Effector memory CD8-positive, alpha-beta T cell (primary cell): ENCODE measurements at places on chromosomes 2 and 18.

GRCh38 chr18:77039196-77040130 is 93.1 kb downstream of the MBP start:
- DNase-seq: no peak

DNA sequence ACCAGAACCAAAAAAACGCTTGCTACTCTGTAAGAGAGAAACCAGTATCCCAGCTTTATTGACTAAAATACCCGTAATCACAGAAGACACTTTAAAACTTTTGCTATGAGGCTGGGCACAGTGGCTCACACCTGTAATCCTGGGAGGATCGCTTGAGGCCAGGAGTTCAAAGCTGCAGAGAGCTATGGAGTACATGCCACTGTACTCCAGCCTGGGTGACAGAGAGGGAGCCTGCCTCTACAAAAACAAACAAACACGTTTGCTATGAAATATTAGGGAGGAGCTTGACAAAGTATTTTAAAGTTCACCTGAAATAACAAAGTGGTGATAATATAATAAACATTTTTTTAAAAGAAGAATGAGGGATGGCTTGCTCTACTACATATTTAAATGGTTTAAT is 28.5 kb upstream of the RIOK3 start:
- no peak for DNase-seq

DNA sequence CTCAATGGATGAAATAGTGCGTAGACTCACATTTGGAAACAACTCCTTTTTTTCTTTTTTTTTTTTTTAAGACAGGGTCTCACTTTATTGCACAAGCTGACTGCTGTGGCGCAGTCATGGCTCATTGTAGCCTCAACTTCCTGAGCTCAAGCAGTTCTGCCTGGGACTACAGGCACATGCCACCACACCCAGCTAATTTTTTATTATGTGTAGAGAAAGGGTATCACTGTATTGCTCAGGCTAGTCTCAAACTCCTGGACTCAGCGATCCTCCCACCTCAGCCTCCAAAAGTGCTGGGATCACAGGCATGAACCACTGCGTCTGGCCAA is 17.4 kb downstream of the HAT1 start:
- no peak for DNase-seq

DNA sequence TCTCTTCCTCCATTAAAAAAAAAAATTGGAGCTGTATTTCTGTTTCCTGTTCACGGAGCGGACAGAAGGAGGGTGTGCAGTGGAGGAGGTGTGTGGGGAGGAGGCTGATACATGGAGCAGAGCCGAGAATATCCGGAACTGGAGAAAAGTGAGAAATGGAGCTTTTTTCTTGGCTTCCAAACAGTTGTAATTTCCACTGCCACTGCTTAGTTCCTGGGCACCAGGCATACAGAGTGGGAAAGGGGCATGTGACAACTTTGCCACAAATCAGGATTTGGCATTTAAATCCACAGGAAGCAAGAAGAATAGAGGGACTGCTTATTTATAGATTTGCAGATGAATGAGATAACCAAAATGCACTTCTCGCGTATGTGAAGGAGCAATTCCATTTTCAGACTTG is 71.2 kb downstream of the BCL11A start:
- no peak for DNase-seq

GRCh38 chr2:120673571-120674061 is 62.1 kb upstream of the GLI2 start:
- DNase-seq: no peak

DNA sequence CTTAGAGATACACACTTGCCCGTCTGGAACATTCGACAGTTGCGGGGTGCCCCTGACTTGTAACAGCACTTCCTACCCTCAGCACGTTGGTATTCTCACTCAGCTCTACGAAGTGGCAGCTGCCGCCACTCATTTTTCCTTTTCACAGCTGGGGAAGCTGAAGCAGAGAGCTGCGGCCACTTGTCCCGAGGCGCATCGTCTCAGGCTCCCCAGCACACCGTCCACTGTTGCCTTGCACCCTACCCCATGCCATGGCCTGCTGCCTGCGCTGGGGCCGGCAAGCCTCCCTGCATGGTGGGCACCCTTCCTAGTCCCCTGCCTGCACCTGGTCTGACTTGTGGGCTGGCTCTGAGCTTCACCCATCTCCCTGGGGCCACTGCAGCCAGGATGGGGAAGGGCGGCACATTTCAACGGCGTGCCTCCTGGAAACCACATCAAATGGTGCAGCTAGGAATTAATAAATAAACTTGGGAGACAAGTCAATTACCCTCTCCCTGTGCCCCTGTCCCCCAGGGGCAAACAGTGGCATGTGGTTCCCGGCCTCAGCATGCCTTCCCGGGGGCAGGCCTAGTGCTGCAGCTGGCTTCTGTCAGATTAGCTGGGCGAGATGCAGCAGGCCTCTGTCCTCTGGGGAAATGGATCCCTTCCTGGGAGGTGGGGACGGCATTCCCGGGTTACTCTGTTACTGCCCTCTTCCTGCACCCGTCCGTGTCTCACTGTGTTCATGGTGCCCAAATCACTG is 64.7 kb upstream of the HAAO start:
- DNase-seq: no peak

DNA sequence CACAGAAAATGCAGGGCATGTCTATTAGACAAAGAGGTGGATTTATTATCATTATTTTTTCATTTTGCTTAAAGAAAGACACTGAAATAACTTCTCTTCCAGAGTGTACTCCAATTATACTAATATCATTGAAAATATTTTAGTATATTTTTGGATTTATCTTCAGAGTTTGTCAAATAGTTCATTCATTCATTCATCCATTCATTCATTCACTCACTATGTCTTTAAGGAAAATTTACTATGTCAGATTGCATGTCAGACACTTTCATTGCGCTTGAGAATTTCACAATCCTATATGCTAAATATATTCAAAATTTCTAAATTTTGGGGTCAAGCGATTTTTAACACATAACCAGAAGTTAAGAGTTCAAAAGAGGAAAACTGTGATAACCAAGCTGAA is 479.1 kb downstream of the ZEB2 start:
- no peak for DNase-seq
